ENCODE measurements at places on chromosomes 6 and 20.

DNA sequence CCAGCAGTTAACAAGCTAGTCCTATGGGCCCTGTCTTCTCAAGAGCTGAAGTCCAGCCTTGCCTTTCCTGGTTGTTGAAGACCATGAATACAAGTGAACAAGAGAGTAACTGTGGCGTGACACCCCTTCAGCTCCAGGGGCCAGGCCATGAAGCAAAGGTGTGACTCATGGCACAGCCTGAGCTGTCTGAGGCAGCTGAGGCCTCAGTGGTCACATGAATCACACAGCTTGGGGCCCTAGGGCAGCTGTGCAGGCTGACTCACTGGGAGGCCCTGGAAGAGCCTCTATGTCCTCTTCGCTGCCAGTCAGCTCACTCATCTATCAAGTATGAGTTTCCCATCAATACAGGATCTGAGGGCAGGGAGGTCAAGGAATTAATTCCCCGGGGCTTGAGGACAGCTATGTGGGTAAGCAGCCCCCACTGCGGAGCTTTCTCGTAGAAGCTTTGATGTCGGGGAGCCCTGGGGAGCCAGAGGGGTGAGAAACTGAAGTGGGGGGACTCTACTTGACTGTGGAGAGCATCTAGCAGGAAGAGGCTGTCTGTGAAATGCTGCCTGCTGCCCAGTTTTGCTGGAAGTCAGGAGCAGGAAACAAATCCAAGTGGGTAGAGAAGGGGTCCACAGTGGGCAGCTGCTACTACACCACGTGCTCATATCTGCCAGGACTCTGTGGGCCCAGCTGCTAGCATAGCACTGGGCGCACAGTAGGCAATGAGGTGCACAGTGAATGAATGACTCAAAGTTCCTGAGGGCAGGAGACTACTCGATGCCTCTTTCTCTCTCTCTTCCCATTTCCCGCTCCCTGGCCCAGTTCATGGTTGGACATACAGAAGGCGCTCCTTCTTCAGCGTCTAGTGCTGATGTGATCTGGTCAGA lies 13.7 kb upstream of the FAM83C start:
- DNase-seq = no peak

- DNase-seq = no peak
These were observed 21.1 kb downstream of the SPTLC3 start for GRCh38 chr20:13029687-13030375.

GRCh38 chr20:8156235-8157079 lies 24.4 kb downstream of the PLCB1 start:
- no peak for DNase-seq

DNA sequence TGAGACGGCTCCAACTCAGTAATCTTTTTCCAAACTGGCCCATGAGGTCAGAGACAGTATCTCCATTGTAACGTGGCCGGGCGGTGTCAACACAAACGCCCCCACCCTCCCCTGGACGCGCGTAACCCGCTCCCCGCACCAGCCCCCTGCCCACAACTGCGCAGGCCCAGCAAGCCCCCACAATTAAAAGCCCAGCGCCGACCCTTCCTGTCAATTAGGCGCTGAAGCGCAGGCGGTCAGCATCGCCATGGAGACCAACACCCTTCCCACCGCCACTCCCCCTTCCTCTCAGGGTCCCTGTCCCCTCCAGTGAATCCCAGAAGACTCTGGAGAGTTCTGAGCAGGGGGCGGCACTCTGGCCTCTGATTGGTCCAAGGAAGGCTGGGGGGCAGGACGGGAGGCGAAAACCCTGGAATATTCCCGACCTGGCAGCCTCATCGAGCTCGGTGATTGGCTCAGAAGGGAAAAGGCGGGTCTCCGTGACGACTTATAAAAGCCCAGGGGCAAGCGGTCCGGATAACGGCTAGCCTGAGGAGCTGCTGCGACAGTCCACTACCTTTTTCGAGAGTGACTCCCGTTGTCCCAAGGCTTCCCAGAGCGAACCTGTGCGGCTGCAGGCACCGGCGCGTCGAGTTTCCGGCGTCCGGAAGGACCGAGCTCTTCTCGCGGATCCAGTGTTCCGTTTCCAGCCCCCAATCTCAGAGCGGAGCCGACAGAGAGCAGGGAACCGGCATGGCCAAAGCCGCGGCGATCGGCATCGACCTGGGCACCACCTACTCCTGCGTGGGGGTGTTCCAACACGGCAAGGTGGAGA lies at the start of the genes HSPA1A and HSPA1L:
TSS of gene HSPA1A (plus strand) at position 519 of the 814 bp plus-strand sequence. CDS start at position 733, 214 bp downstream.
TSS of gene HSPA1L (minus strand) at position 259 of the 814 bp plus-strand sequence. CDS start 3,311 bp downstream, outside the sequence.
- DNase-seq = peak; percentile 53

DNA sequence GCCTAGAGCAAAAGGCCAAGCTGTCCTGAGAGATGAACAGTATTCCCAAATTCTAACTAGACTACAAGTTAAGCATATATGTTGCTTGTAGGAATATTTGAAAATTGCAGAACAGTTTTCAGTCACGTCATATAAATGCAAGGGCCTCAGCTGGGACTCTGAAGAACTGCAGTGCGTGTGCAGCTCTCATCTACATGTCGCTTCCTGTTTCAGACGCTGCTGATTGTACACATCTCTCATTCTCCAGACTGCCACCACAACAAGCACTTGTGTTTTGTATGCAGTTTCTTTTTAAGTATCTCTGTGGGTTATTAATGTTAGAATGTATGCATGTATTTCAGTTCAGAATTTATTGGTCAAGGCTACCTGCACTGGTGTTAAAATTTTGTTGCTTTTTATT lies 119.7 kb downstream of the MAP3K4 start:
- DNase-seq = peak; percentile 10

- no peak for DNase-seq
These were observed 636 bp downstream of the RCAN2 start for GRCh38 chr6:46490425-46491200.

GRCh38 chr20:38152175-38152620 lies 12.9 kb downstream of the TGM2 start:
- DNase-seq = no peak

DNA sequence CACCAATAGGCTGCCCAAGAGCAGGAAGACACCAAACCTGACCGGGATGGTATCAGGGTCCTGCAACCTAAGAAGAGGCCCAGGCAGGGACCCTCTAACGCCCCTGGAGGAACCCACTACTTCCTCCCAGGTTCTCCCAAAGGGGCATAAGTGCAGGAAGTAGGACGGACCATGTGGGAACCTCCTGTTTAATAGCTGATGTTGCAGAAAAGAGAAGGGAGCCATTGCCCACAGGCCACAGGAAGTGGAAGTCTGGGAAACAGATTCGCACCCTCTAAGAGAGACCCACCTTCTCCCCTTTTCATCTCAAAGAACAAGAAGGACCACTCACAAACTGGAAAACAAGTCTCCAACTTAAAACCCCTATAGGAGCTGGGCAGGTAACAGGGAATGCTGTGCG lies 18.1 kb downstream of the PREX1 start:
- no peak for DNase-seq

- DNase-seq = no peak
These were observed 20.8 kb upstream of the EMILIN3 start for GRCh38 chr20:41387444-41387851.

DNA sequence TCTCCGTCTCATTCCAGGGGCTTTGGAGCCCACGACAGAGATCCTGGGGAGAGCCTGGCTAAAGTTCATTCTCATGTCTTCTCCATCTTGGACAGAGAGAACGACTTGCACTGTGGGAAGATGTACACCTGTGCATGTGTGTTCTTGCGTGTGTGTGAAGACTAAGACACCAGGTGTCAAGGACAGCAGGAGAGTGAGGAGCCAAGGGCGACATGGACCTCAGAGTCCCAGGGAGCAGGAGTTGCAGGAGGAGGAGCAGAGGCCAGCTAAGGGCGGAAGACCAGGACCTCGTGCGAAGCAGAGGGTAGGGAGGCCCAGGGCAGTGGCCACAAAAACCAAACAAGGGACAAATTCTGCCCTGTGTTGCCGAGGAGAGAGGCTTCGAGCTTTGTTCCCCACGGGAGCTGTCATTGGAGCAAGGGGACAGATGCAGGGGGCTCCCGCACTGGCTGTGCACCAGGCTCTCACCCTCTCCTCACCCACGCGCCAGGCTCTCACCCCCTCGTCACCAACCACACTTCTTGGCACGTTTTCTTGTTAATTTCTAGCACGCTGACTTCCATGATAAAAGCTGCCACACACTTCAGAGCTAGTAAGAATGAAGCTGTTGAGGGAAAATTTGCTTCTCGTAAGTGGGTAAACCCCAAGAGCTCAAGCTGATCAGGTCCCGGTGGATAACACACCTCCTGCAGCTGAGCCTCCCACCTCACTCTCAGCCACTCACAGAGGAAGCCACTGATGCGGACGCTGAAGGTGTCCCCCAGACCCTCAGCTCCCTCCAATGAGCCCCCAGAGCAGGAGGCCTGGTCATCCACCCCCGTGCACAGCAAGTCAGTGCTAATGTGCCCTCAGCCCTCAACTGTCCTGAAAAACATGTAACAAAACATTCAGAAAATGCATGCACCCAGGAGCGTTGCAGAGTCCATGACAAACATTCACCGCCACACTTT lies 62.6 kb downstream of the DLL1 start:
- DNase-seq = no peak

DNA sequence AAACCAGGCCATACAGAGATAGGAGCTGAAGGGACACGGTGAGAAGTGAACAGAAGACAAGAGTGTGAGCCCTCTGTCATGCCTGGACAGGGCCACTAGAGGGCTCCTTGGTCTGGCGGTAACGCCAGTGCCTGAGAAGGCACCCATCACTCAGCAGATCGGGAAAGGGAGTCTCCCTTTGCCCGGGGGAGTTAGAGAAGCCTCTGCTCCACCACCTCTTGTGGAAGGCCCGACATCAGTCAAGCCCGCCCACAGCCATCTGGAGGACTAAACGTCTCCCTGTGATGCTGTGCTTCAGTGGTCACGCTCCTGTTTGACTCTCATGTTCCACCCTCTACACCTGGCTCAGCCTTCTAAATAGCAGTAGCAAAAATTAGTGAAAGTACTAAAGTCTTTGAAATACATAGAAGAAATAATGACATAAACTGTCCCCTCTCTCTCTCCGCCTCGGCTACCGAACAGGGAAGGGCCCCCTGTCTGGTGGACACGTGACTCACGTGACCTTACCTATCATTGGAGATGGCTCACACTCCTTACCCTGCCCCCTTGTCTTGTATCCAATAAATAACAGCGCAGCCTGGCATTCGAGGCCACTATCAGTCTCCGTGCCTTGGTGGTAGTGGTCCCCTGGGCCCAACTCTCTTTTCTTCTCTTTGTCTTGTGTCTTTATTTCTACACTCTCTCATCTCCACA lies 66.7 kb downstream of the RPP21 start:
- DNase-seq = peak; percentile 42

DNA sequence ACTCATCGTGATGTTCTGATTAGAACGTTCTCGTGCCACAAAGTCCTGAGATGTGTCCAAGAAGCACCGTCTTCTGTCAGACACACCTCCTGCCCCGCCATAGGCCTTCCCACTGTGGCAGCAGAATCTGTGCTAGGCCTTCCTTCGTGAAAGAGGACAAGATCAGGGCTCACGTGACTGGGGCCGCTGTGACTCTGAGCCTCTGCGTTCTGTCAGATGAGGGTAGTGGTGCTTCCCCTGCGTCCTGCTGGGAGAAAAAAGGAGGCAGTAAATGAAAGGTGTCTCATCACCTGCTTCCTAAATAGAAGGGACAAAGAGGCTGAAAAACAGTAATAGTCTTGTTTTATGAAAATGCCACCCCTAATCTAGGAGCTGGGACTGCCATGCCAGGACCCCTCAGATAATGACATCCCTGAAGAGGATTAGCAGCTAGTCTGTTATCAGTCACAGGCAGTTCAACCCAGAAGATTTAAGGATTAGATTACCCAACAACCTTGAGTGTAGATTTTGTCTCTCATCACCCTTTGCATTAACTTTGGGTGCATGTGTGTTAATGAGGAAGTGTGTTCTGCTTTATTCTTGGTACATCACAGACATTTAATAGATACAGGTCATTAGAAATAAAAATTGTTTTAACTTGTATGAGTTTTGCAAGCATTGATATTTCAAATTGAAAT lies 4.1 kb downstream of the DNAJC5 start:
- peak; percentile 13 for DNase-seq

DNA sequence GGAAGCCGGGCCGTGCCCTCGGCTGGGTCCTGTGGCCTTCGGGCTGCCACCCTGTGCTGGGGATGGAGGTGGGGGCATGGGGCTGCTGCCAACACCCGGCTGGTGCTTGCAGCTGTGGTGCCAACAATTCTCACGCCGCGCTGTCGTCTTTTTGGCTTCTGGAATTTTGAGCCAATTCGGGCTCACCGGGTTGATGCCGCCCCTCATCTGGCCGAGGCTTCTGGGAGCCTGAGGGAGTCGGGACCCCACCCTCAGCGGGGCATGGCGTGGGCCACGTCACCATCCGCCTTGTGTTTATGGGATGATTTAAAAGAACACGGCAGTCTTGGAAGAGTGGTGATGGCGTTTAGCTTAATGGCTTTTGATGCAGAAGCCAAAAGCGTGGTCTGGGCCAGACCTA lies 8.7 kb upstream of the NPBWR2 start:
- no peak for DNase-seq

DNA sequence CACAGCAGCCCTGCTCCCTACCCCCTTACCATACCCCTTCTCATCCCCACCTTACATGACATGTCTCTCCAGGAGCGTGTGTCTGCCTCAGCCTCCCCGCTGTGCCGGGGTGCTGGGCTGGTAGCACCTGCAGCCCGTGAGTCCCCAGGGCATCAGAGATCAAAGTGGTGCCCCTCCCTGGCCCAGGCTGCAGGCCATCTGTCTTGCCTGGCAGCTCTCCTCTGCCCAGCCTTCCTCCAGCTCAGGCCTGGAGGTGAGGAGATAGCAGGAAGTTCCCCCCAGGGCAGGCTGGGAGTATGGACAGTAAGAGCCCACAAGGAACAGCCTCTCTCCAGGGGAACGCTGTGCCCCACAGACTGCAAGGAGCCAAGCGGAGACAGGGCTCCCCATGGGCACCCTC lies 35.3 kb downstream of the GRM4 start:
- no peak for DNase-seq

- DNase-seq = no peak
These were observed 70.7 kb downstream of the SLX4IP start for GRCh38 chr20:10505827-10506226.

GRCh38 chr6:44514576-44515193 lies 127.2 kb downstream of the CDC5L start:
- no peak for DNase-seq

DNA sequence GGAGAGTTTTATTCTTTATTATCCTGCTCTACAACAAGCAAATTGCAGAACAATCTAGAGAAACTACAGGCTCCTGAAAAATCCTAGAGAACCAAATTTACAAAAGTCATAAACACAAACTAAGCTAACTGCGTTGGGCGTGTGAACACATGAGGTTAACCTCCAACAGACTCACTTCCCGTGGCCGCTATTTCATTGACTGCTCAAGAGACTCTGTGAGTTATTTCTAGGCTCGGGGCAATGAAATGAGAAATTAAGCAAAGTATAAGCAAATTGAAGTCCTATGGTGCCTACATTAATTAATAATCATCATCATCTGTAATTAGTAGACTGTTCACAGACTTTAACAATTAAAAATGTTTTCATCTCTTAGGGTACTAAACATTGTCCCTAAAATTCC lies 100.0 kb downstream of the MBOAT1 start:
- no peak for DNase-seq

DNA sequence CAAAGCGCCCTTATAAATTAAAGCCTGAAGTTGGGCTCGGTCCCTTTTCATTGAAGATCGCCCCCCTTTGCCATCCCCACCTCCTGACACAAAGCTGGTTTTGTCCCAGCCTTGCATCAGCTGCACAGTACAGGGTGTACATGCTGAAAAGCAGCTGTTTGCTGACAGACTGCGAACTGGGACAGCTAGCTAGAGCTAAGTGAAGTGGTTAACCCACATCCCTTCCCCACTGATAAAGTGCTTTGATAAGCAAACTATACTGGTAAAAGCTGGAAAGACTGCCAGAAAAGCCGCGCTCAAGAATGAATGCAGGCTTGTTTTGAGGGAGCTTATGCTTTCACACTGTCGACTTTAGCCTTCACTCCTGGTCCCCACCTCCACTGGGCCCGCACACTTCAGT lies 207.3 kb downstream of the GMDS start:
- peak; percentile 64 for DNase-seq

GRCh38 chr20:41248368-41249024 lies 69.0 kb downstream of the ZHX3 start:
- DNase-seq = no peak
